ENCODE measurements at places on chromosomes 1 and 21. TPM values are rescaled to one million over a fixed set of nuclear protein-coding genes. Genes with fewer than 3 reads are reported as not detected.

Gene SPATA17
- total RNA-seq = 1.5 TPM

DNA sequence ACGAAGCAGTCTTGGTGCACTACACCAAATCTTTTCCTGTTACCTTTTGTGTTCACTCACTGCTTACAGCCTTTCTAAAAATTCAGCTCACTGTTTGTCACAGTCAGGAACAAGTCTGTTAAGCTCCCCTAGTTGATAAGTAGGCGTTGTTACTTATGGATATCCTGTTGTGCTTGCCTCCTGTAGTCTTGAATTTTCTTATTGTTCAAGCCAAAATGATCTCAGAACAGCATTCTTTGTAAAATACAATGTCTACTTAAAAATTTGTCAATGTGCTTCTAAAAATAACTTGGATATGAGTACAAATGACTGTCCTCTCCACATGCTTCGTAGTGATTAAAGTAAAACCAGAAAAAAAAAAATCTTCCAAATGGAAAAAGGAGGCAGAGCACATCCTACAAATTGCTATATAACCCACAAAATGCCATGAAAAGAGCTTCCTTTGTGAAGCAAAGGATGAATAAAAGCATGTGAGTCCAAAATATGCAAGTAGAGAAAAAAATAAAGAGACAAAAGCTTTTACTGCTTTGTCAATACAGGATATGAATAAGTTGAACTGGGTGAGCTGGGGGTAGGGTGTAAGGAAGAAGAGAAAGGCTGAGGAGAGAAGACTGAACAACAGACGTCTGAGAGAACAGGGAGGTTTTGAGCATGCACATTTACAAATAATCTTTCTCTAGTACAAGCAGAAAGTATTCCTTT, 228.9 kb upstream of the ADGRL4 start:
- H3K27ac ChIP-seq = no peak overlapping the region
- no peaks in the 10 kb centered on the region for H3K4me1 ChIP-seq
- no peaks in the 10 kb centered on the region for H3K27me3 ChIP-seq

Gene IVL
- total RNA-seq = not detected

Gene AADACL3
- total RNA-seq = not detected

Data from heart right ventricle (tissue), 16 donors.